ENCODE measurements at places on chromosomes 3 and 15.

DNA sequence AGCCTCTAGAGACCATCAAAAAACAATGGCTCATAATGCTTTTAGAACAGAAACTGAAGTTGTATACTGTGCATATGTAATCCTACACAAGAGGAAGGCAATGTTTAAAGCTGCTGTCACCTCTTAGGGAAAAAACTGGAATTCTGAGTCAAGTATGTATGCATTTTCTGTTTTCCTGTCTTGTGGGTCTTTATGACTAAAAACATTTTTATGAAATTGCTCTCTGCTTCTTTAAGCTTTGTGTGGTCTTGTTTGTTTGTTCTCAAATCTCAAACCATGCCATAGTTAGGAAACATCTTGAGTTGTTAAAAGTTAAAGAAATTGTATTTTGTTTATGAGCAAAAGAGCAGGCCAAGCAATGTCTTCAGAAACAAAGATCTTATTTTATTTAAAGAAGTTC is 80.9 kb upstream of the SOX2 start:
- DNase-seq: no peak

GRCh38 chr15:45903283-45903682 is 268.5 kb downstream of the SQOR start:
- no peak for DNase-seq

- no peak for DNase-seq
Measured at GRCh38 chr3:171306631-171307030, 153.6 kb downstream of the TNIK start.

DNA sequence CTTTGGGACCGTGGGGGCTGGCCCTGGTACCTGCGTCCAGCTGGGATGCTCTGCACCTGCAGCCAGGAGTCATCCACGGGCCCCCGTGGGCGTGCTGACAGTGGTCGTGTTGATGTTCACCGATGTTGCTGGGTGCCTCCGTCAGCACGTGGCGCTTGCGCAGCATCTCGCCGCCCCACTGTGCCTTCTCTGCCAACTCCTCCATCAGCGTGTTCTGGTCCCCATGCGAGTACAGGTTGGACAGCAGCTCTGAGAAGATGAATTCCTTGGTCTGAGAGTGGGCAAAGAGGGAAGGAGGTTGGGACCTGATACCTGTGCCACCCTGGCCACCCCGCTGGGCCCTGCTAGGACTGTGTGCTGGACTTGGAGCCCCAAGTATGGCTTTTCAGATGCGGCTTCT is 61.4 kb downstream of the ADAMTS7 start:
- DNase-seq: no peak

GRCh38 chr15:93150910-93151881 is 62.2 kb upstream of the RGMA start:
- no peak for DNase-seq

- peak; percentile 6 for DNase-seq
Measured at GRCh38 chr3:4656059-4656458, 162.9 kb downstream of the ITPR1 start.

GRCh38 chr15:64483749-64484148 is 23.4 kb downstream of the ZNF609 start:
- DNase-seq: no peak

- DNase-seq: no peak
Measured at GRCh38 chr3:105846809-105847208, 22.0 kb downstream of the CBLB start.

- no peak for DNase-seq
Measured at GRCh38 chr3:63673111-63673510, 20.6 kb downstream of the SNTN start.

DNA sequence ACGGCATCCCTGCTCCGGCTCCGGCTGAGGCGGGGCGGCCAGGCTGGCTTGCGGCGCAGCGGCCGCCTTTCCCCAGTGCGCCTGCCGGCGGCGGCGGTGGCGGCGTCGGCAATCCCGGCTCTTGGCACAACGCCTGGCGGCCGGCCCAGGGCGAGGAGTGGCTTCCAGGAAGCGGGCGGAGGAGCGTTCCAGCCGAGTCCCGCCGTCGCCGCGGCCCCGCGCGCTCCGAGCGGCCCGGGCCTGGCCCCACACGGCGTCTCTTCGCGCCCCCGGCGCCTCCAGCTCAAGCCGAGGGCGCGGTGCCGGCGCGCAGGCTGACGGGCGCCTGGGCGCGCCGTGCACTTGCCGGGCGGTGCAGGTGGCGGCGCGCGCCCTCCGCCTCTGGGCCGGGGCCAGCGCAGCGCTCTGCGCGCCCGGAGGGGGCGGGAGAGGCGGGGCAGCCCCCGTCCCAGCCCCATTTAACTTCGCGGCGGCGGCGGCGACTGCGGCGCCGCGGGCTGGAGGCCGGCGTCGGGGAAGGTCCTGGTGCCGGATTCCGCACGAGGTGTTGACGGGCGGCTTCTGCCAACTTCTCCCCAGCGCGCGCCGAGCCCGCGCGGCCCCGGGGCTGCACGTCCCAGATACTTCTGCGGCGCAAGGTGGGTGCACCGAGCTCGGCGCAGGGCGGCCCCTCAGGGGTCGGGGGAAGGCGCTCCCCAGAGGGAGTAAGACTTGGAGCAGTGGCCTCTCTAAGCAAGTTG is at the start of gene ADAMTSL3:
Gene ADAMTSL3, plus strand, starts transcription at position 485 of the 740 bp plus-strand sequence. CDS start 1,639 bp downstream, outside the sequence.
- no peak for DNase-seq

DNA sequence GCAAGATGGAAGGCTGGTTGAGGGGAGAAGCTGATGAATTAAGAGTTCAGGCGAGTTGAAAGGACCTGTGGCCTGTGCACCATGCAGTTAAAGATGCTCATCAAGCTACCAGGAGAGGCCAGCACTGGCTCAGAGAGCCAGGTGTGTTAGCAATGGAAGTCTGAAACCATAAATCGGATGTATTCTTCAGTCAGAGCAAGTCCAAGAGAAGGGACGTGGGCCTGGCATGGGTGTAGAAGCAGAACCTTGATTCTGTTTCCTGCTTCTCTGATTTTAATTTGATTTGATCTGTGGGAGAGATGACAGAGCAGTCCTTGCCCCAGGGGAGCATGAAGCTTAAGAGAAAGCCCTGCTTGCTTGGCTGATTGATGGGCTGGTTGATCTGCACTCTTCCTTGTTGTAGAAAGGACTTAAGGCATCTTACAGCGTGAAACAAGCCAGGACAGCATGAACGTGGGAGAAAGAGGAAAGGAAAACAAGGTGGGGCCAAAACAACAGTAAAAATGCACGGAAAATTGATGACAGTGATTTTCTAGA is 10.9 kb downstream of the TM6SF1 start:
- no peak for DNase-seq

All from NCI-H1930 (cell line).